Astrocyte of the spinal cord (primary cell): ENCODE measurements at places on chromosomes 13 and 19.

DNA sequence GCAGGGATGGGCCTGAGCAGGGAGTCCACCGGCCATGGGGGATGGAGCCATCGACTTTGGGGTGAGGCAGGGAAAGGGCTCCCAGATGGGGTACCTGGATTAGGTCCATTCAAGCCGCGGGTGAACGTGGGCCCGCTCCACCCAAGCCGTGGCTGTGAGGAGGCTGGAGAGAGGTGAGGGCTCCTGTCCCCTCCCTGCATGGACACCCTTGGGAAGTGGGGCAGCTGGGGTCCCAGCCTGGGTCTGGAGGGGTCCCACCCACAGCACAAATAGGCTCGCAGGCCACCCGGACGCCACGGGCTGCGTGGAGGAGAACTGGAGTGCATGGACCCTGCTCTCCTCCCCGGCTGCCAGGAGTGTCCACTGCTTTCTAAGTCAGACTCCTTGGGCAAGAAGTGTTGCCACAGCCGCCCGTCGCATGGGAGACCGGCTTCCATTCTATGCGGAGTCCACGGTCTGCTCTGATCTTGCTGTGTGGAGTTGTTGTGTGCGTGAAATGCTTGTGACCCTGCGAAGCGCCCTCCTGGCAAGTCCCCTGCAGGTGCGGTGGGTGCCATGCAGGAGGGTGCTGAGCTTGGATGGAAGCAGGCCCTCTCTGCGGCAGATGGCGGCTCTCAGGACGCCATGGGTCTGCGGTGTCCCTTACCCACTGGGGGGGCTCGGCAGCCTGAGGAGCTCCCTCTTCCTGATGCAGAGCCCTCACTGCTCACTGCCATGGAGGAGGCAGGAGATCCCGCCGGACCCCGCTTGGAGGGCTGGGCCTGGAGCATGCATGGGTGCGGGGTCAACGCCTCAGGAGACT, 2.0 kb downstream of the DAZAP1 start:
- DNase-seq: no peak

DNA sequence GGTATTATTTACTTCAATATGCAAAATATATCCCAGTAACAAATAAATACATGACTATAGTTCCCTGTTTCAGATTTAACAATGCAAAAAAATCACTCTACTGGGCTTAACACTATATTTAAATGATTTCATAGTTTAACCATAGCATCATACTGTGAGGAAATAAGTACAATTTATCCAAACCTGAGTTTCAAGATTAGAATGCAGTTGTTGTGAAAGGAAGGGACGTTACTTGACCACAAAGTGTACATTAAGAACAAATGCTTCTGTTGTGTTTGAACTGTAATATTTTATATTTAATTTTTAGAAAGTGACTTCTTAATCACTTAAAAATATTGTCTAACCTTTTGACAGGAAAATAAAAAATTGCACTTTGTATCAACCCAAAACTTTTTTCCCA, 1747.9 kb upstream of the SPRY2 start:
- DNase-seq: no peak

DNA sequence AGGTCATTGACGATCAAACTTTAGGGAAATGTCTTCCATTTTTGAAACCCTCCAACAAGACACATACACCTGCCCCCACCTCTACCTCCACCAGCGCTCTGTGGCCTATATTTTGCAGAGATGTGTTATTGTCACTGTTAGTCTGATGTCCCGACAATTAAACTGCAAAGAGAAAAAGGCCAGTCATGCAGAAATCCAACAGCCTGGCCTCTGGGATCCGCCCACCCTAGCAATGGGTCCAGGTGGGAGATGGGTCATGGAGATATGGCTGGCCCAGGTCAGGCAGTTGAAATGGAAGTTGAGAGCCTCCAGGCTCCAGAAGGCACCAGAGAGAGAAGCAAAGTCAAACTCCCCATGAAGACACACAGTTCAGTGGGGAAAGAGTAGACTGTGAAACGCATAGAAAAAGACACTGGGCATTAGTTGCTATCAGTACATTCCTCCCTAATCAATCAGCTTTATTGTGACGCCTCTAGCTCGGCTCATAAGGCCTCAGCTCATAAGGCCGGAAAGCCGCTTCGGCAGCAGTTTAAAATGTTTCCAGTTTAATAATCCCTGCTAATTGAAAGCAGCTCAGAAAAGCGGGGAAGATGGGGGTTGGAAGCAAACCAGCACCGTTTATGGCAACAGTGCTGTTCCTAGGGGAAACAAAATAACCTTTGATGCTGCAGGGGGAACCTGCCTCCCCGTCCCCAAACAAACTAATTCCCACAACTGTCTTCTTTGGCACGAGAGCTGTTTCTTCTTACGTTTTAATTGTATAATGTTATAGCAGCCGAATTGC, 239.7 kb upstream of the ZNF507 start:
- DNase-seq: no peak

- DNase-seq: no peak
These were observed 398.9 kb downstream of the IRS2 start for GRCh38 chr13:109387471-109387870.

- no peak for DNase-seq
These were observed 16.7 kb downstream of the TMTC4 start for GRCh38 chr13:100657881-100658315.

DNA sequence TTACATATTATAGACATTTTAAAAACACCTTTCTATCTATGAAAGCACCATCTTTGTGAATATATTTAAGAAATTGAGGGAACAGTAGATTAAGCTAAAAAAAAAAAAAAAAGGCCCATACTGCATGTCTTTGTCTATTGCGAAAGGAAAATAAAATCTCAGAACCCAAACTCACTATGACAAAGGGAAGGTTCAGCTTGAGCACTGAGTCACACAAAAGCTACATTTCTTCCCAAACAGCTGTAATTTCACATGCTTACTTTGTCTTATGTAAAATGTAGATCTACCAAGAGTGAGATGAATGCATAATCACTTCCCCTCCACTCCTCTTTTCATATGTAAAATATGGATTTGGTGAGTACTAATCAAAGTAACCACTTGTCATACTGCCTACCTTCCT, 640.1 kb upstream of the KLF12 start:
- peak; percentile 54 for DNase-seq

GRCh38 chr13:49782784-49783183, 9.7 kb downstream of the KPNA3 start:
- no peak for DNase-seq

DNA sequence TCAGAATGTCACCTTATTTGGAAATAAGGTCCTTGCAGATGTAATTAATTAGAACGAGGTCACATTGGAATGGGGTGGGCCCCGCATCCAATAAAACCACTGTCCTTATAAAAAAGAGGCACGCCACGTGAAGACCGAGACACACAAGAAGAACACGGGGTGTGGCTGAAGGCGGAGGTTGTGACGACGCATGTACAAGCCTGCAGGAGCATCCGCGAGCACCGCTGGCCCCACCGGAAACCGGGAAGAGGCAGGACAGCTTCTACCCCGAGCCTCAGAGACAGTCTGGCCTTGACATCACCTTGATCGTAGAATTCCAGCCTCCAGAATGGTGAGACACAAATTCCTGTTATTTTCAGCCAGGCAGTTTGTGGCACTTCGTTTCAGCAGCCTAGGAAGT, 177.9 kb downstream of the COL4A1 start:
- no peak for DNase-seq

DNA sequence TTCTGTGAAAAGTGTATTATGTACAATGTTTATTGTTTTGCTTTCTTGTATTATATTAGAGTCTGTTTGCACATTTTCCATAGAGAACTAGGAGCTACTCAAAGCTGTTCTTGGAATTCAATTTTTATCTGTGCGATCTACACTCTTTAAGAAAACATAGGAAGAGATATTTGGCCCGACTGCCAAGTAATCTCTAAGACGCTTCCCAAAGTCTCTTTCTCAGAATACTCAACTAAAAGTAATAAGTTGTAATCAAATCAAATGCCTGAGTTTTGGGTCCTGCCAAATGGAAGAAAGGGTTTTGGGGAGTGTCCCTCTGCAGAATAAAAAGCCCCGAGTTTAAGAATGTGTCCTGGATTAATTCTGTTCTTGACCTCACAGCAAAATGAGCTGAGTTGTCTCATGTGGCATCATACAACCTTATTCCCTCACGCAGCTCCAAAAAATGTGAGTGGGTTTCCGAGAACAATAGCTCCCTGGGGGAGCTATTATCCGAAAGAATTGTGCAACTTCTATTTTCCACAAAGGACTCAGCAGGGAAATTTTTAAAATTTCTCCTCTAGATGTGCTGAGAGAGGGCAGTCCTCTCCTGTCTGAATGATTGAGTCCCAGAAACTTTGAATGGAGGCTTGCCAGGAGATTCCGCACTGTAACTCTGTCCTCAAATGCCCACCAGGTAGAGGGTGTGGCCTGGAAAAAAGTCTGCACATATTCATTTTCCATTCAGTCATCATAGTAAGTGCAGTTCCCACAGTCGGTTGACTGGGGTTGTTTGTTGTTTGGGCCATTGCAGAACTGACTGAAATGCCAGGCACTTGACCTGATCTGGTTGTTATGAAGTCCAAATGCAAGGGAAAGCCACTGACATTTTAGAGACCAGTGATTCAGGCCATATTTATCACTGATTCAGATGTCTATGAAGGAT, 280.0 kb upstream of the SOX21 start:
- no peak for DNase-seq

DNA sequence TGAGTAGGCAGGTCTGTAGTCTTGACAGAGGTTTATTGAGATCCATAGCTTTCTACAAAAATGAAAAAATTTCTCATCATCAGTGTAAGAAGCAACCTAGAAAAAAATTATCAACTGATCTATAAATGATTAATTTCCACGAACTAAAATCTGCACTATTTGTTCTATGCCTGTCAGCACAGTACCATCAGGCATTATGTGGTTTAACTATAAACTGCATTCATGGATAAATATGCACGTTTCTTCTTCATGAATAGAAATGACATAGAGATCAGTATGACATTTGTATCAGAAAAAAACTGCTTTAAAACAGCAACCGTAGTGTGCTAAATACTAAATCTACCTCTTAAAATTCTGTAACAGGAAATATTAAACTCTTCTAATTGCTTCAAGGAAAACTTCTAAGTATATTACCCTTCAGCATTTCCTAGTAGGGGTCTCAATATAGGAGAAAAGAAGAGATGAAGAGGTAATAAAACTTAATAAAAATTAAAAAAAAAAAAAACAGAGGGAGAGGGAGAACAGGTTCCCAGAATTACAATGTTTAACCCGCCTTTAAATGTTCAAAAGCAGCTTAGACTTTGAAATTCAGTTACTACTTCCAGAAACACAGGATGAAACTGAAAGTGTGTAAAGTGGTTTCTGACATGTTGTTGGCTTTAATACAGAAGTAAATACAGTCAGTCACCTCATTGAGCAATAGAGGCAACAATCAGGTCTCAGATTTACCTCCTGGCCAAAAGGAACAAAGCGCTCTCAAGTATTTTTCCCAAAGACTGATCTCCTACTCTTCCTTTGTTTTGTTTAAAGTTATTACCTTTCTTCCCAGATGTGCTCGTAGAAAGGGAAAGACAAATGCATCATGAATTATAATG, 144.4 kb downstream of the DIAPH3 start:
- peak; percentile 12 for DNase-seq

- DNase-seq: no peak
These were observed 24.9 kb upstream of the GAS6 start for GRCh38 chr13:113888701-113889330.

- peak; percentile 49 for DNase-seq
These were observed 161.5 kb downstream of the MZT1 start for GRCh38 chr13:72565893-72566292.

DNA sequence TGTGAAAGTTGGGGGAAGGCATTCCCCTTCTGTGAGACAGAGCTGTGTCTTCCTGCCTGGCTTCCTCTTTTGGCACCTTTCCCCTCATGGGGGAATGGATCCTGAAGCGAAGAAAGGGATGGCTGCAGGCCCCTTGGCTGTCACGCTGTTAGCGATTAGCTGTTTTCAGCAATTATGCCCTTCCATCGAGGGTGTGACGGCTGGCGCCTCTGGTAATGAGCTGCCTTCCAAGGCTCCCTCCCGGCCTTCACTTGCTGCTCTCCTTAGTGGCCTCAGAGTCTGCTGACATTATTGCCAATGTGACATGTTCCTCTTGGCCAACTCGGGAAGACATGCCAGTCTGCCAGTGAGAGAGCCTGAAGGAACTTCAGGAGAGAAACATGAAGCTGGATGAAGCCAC, 162.1 kb downstream of the ZIC5 start:
- no peak for DNase-seq

GRCh38 chr13:84446972-84447639, 564.8 kb upstream of the SLITRK1 start:
- DNase-seq: peak; percentile 31

GRCh38 chr19:29516358-29516725, 9.5 kb upstream of the VSTM2B start:
- DNase-seq: no peak

DNA sequence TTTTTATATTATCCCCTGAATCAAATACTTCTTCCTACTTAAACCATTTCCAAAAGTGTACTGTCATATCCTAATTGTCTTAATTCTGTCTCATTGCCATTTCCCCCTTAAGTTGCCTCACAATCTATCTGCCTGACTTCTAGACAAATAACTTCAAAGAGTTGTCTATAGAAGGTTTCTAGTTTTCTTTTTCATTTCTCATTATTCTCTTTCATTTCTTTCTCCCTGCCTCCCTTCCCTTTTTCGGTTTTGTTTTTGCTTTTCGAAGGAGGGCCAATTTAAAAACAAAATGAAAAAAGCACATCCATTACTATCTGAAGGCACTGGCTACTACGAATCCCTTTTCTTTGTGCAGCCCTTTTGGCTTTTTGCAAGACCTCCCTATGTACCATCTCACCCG, 367.2 kb downstream of the DNAJC15 start:
- no peak for DNase-seq

DNA sequence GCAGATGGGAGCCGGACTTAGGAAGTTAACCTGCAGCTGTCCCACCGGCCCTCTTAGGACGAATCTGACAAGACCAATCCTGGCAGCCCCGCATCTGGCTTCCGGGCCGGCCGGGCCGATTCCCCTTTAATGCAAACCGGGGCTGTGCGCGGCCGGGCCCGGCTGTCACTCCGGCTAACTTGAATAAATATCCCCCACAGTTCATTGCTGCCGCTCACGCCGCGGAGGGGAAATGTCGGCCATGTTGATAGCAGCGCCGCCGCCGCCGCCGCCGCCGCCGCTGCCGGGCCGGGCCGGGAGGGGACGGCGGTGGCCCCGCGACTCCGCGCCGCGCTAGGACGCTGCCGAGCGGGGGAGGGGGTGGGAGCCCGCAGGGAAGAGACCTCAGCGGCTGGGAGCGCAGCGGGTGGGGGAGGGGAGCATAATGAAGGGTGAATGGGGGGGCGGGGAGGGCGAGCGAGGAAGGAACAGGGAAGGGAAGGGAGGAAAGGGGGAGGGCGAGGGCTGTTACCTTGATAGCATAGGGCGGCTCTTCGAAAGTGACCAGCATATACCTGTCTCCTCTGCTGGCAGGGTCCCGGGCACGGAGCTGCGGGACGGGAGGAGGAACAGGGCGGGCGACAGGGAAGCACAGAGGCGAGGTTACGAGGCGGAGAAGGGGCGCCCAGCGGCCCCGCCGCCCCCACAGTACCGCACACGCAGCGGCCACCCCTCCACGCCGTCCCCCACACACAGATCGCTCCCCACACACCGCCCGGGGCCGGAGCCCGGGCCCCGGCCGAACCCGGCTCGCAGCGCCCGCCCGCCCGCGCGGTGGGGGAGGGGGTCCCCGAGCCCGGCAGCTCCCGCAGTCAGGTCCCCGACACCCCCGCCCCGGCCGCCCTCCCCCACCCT, 1.1 kb downstream of the INTS6 start:
- DNase-seq: peak; percentile 67

GRCh38 chr13:112653071-112653470, 36.8 kb upstream of the ATP11A start:
- no peak for DNase-seq

GRCh38 chr13:108551674-108552073, 77.7 kb upstream of the MYO16 start:
- peak; percentile 26 for DNase-seq
